ENCODE measurements at places on chromosomes 16 and 17. TPM values are rescaled to one million over a fixed set of nuclear protein-coding genes. Genes with fewer than 3 reads are reported as not detected.
A peak's percentile ranks its signal among the peaks of the same experiment; 100 is the strongest.

DNA sequence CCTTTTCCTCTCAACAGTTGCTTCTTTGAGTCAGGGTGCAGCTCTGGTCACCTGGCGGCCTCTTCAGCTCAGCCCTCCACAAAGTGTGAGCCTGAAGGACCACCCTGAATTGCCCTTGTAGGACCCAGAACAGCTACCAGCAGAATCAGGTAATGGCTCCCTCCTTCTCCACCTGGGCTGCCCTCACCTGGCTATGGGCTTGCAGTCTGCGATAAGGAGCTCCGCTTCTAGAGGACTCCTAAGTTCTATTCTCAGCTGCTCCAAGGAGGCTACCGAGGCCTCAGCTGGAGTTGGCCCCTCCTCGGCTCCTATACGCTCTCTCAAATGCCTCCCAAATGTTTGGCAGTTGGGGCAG, 13.4 kb downstream of the SMIM5 start:
- no peak for DNase-seq
- H3K4me1 ChIP-seq: peaks cover 11% of the 10 kb centered on the region
- peaks cover 42% of the 10 kb centered on the region for H3K36me3 ChIP-seq
- no peak overlapping the region for H3K4me3 ChIP-seq
- no peaks in the 10 kb centered on the region for H3K27me3 ChIP-seq

- no peaks in the 10 kb centered on the region for H3K4me1 ChIP-seq
- peaks cover 35% of the 10 kb centered on the region for H3K36me3 ChIP-seq
- DNase-seq: no peak
Measured at GRCh38 chr16:10754941-10755340, 11.3 kb downstream of the NUBP1 start.

DNA sequence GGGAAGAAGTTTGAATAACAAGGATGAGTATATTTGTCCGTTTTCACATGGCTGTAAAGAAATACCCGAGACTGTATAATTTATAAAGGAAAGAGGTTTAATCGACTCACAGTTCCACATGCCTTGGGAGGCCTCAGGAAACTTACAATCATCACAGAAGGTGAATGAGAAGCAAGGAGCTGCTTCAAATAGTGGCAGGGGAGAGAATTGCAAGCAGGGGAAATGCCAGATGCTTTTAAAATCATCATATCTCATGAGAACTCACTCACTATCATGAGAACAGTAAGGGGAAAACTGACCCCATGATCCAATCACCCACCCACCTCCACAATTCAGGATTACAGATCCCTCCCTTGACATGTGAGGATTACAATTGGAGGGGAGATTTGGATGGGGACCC, 212.8 kb upstream of the CDH8 start:
- no peaks in the 10 kb centered on the region for H3K4me1 ChIP-seq
- no peak for DNase-seq
- no peak overlapping the region for H3K27ac ChIP-seq
- H3K36me3 ChIP-seq: no peaks in the 10 kb centered on the region

- H3K27ac ChIP-seq: no peak overlapping the region
- H3K27me3 ChIP-seq: no peaks in the 10 kb centered on the region
- no peaks in the 10 kb centered on the region for H3K4me1 ChIP-seq
Measured at GRCh38 chr17:77035526-77035925, 105.2 kb upstream of the SEC14L1 start.

GRCh38 chr17:74624131-74624530, 593 bp upstream of the CD300E start:
- no peaks in the 10 kb centered on the region for H3K27me3 ChIP-seq
- no peak overlapping the region for H3K27ac ChIP-seq
- no peak for DNase-seq
- H3K4me3 ChIP-seq: no peak overlapping the region
- H3K36me3 ChIP-seq: peaks cover 6% of the 10 kb centered on the region

GRCh38 chr17:14197057-14197456, 39.6 kb downstream of the CDRT15 start:
- no peak overlapping the region for H3K27ac ChIP-seq
- H3K27me3 ChIP-seq: no peaks in the 10 kb centered on the region
- peaks cover 16% of the 10 kb centered on the region for H3K36me3 ChIP-seq
- no peak overlapping the region for H3K4me3 ChIP-seq
- no peaks in the 10 kb centered on the region for H3K4me1 ChIP-seq

GRCh38 chr16:68744744-68745280, 7.7 kb downstream of the CDH1 start:
- peaks cover 2% of the 10 kb centered on the region for H3K4me1 ChIP-seq
- peak; percentile 86 for DNase-seq
- no peaks in the 10 kb centered on the region for H3K27me3 ChIP-seq
- H3K36me3 ChIP-seq: no peaks in the 10 kb centered on the region

DNA sequence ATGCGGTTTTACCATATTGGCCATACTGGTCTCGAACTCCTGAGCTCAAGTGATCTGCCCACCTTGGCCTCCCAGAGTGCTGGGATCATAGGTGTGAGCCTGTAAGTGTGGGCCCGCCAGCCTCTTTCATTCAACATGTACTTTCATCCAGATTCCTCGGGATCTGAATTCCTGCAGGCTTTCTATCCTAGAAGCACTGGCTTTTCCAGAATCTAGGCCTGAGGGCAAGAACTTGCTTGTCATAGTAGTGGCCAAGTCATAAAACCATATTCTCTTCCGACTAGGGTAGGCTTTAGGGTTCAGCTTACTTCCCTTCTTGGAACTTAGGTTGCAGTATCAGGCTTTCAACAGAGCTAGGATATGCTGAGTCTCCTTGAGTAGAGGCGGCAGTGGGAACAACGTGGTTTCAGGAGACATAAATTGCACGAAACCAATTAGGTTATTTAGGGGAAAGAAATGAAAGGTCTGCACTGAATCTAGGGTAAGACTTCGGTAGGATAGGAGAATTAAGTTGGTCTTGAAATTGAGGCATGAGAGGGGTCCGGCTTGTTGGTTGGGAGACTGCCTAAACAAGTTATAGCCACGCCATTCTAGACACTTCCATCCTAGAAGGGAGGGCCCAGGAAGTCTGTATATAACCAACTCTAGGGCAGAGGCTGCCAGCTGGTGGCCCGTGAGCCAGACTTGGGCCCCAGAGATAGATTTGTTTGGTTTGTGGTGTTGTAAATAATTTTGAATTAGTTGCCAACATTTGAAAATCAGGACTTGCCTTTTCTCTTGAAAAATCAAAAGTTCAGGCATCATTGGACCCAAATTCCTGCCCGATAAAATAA, 15.6 kb downstream of the SLC7A6 start:
- no peak for DNase-seq
- no peaks in the 10 kb centered on the region for H3K27me3 ChIP-seq
- no peak overlapping the region for H3K27ac ChIP-seq
- peaks cover 3% of the 10 kb centered on the region for H3K4me1 ChIP-seq

DNA sequence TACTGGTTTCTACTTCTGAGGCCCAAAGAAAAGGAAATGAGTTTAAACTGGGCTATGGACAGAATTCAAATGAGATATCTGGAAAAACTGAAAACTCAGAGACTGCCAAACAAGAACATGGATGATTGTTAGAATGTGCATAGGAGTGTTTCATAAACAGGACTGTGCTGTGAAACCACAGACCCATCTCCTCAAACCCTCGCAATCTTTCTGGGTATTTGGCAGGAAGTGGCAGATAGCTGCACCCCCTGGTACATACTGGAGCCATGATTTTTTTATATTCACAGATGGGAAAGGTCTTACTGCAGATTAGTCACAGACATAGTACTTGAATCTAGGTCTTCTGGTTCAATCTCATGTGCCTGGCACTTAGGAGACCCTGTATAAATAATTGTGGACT, 145.0 kb downstream of the CCDC182 start:
- DNase-seq: no peak
- H3K27ac ChIP-seq: no peak overlapping the region
- no peaks in the 10 kb centered on the region for H3K36me3 ChIP-seq
- no peaks in the 10 kb centered on the region for H3K27me3 ChIP-seq
- peaks cover 2% of the 10 kb centered on the region for H3K4me1 ChIP-seq

GRCh38 chr17:29073520-29073919, 30.6 kb downstream of the PIPOX start:
- no peaks in the 10 kb centered on the region for H3K4me1 ChIP-seq
- H3K36me3 ChIP-seq: no peaks in the 10 kb centered on the region
- H3K4me3 ChIP-seq: no peak overlapping the region
- DNase-seq: no peak
- H3K27me3 ChIP-seq: no peaks in the 10 kb centered on the region

DNA sequence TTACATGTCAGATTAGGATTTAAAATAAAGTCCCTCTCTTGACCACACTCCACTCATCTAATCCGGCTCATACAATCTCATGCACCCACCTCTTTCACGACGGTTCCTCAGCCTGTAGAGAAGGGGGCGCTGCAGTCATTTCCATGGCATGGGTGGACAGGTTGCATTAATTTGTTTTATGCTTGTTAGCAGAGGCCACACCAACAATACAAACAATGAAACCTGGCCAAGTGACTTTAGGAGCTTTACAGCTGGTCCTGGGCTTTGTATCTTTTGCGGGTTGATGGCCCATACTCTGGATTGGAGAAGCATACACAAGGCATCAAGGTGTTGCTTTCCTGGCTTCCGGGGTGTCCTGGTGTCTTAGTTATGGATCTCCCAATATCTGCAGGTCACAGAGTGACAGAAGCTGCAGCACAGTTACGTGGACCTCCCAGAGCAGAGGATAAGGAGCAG, 9.7 kb upstream of the SNF8 start:
- no peaks in the 10 kb centered on the region for H3K36me3 ChIP-seq
- H3K4me3 ChIP-seq: no peak overlapping the region
- no peaks in the 10 kb centered on the region for H3K27me3 ChIP-seq
- H3K4me1 ChIP-seq: no peaks in the 10 kb centered on the region
- H3K27ac ChIP-seq: no peak overlapping the region

DNA sequence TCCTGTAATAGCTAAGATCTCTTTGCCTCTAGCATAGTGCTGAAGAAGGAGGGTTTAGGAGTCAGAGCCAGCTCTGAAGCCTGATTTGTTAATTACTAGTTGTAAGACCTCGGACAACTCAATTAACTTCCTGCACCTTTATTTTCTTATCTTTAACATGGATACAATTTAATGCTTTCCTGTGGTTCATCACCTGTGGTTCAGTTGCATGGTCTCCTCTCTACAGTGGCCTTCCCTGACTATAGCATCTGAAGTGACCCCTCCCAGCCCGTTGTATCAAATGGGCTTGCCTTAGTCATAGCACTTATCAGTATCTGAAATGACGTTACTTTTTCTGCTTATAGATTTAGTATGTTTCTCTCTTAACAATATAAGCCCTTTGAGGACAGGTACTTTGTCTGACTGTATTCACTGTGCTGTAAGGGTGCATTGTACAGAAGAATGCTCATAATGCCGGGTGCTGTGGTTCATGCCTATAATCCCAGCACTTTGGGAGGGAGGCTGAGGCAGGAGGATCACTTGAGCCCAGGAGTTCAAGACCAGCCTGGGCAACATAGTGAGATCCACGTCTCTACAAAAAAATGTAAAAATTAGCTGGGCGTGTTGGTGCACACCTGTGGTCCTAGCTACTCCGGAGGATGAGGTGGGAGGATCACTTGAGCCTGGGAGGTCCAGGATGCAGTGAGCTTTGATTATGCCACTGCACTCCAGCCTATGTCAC, 2.6 kb upstream of the NDE1 start:
- no peaks in the 10 kb centered on the region for H3K27me3 ChIP-seq
- DNase-seq: no peak
- H3K36me3 ChIP-seq: peaks cover 4% of the 10 kb centered on the region

DNA sequence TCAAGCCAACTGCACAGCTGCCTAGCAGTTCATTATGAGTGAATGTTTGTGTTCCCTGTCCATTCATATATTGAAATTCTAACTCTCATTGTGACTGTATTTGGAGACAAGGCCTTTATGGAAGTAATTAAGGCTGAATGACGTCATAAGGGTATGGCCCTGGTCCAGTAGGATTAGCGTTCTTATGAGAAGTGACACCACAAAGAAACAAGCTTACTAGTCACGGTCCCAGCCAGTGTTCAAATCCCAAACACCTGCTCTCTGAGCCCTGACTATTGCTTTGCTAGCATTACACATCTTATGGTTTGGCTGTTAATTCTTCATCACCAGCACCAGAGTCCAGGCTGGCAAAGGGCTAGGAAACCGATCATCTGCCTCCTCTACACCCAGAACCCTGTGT, 2.2 kb downstream of the ZNF668 start:
- peaks cover 6% of the 10 kb centered on the region for H3K27me3 ChIP-seq
- peak overlapping the region; percentile 94 for H3K4me3 ChIP-seq
- H3K4me1 ChIP-seq: no peaks in the 10 kb centered on the region
- peaks cover 7% of the 10 kb centered on the region for H3K36me3 ChIP-seq

DNA sequence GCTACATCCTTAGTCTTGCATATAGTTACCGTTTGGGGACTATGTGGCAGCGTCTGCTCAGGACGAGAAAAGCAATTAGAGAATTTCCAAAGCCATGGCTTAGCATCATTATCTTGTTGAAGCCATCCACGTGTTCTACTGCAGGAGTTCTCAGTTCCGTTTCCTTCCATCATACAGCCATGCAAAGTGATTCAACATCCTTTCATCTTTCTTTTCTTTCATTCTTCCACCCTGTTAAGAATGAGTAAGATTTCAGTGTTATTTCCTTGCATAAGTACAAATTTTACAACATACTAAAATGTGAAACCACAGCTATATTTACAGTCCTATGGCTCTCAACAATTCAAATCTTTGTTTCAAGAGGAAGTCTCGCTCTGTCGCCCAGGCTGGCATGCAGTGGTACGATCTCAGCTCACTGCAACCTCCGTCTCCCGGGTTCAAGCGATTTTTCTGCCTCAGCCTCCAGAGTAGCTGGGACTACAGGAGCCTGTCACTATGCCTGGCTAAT, 3.8 kb downstream of the MARF1 start:
- H3K27ac ChIP-seq: no peak overlapping the region
- peaks cover 1% of the 10 kb centered on the region for H3K4me1 ChIP-seq
- no peaks in the 10 kb centered on the region for H3K27me3 ChIP-seq
- H3K4me3 ChIP-seq: no peak overlapping the region

DNA sequence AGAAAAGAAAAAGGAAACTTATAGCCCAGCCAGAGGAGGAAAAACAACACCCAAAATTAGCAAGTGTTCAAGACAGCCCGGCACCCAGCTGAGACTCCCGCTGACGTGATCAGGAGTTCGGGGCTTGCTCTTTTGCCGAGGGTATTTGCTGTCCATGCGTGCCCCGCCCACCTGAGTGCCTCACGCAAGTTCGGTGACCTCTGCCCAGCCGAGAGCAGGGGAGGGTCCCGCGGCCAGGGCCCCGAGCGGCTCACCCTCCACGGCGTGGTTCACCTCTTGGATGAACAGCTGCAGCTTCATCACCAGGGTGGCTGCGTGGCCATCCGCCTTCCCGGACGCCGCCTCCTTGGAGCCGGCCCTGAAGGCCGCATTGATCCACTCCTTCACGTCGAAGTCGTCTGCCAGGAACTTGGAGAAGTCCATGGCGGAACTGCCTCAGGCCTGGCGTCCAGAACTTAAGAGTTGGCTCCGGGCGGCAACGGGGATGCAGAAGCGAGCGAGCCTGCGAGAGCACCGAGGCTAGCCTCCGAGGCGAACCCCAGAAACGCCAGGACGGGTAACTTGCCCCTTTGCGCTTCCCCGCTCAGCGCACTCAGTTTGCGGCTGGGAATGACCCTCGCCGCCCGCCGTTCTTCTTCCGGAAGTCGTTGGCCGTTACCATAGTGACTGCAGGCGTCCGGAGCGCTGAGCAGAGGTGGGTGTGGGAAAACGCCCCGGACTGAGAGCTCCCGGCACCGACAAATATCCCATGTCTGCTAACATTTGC, at the start of gene COG7:
COG7 (minus strand) TSS at position 618 of the 766 bp plus-strand sequence; CDS start at position 423, 195 bp downstream.
- peak; percentile 96 for DNase-seq
- peak within 1 kb of the TSS; percentile 64 for H3K27ac ChIP-seq
- no peaks in the 10 kb centered on the region for H3K27me3 ChIP-seq
- no peaks in the 10 kb centered on the region for H3K4me1 ChIP-seq
- peaks cover 9% of the 10 kb centered on the region for H3K36me3 ChIP-seq

Gene SOX8
- 0.69 TPM for total RNA-seq

Gene CCDC200
- not detected for total RNA-seq

Gene SLC4A1
- not detected for total RNA-seq

Gene LRRC46
- 0.82 TPM for total RNA-seq

Gene CTRB1
- not detected for total RNA-seq

Gene HEATR9
- total RNA-seq: not detected

Gene ADAMTS18
- 6.4 TPM for total RNA-seq

Gene NHLRC4
- total RNA-seq: 1.1 TPM
